ENCODE measurements at places on chromosomes 1 and 21.

- no peak for DNase-seq
Measured at GRCh38 chr1:243213045-243213787, 41.9 kb downstream of the CEP170 start.

DNA sequence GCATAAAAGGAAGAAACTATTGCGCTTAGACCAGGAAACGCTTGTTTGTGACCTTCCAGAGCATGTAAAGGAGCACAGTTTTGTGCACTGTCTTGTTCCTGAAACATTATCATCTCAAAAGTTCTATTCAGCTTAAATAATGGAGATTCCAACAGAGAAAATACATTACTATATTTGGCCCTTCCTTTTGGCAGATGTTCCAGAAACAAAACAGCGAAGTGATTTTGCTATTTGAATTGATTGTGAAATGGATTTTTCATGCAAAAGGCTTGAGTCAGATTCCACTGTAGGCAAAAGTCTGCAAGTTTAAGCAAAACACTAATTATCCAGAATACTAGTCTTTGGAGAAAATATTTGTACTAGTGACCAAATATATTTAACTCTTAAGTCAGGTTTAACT is 80.3 kb upstream of the PTBP2 start:
- DNase-seq, result no peak

DNA sequence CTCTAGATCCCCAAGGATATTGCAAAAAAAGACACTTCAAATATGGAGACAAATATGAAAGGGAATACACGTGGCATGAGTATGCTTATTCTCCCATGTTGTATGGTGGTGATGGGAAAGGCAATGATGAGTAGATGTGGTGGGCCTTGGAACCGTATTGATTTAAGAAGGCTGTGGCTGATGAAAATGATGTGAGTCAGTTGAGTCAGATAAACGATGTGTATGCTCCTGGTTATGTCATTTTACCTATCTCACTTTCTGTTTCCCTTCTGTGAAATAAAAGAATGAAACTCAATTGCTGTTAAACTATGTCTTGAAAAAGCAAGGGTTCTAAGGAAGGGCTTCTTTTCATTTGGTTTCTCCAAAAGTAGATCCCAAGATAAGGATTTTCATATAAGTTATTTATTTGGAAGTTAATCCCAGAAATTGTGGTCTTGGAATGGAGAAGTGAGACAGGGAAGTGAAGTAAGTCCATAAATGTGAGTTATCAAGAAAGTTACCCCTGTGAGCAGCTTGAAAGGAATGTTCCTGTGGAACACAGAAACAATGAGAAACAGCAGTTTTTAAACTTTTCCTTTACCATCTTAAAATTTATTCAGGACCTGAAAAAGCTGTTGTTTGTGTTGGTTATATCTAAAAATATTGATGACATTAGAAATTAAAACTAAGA is 292.0 kb downstream of the DUSP10 start:
- no peak for DNase-seq

DNA sequence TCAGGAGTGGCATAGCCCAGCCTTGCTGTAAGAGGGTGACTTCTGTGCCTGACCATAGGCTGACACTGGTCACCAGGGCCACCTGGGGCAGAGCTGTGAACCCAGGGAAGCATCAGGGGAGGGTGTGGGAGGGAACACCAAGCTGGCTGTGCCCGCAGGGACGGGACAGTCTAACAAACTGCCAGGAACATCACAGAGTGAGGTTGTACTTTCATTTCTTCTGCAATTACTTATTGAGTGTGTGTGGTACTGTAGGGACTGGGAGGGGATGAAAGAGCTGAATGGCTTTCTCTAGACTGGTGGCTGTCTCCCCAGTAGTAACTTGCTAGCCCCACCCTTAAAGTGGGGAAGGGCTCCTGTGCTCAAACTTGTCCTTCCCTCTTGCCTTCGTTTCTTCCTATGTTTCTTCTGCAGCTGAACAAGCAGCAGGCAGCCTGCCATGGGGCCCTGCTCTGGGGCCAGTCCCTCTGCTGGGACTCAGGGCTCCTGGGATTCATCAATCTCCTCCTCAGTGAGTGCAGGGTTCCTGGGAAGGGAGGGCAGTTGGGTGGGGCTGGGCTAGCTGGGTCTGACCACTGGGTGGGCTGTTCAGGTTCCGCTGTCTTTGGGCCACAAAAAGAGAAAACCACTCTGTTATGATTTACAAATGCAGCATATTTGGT is 39.7 kb upstream of the ETV3 start:
- DNase-seq, result no peak

DNA sequence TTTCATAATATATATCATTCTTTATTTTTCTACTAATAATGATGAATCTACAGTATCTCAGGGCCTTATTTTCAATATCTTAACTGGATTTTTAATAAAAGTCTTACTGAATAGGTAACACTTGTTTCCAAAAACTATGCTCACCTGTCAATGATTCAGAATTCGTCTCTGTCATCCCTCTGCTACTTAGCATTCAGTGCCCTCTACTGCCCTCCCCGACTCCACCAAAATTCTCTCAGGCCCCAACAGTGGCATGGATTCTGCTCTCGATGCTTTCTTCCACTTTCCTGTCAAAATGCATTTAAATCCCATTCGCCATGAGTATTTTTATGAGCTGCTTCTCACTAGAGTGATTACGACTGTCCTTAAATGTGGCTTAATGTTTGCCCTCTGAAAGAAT is 10.5 kb upstream of the BACH1 start:
- DNase-seq, result no peak

DNA sequence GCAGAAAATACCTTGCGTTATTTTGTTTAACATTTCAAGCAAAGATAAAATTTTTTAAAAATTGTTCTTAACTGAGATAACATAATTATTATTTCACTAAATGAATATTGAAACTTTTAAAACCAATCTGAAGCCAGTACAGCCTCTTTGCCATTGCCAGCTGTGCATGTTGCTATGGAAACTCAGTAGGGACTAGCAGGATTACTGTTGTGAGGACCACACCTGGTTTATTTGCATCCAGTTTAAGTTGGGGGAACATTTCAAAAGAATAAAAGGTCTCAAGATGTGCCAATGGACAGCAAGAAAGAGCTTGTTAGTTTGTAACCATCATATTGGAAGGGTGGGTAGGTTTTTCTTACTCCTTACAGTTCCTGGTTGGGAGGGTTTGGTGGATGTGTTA is 80.7 kb downstream of the POU2F1 start:
- DNase-seq, result no peak

GRCh38 chr1:226616636-226617035 is 68.1 kb downstream of the STUM start:
- no peak for DNase-seq

GRCh38 chr1:30469426-30469825 is 254.0 kb downstream of the MATN1 start:
- DNase-seq, result no peak

GRCh38 chr1:200838676-200839445 is 33.9 kb upstream of the GPR25 start:
- no peak for DNase-seq

DNA sequence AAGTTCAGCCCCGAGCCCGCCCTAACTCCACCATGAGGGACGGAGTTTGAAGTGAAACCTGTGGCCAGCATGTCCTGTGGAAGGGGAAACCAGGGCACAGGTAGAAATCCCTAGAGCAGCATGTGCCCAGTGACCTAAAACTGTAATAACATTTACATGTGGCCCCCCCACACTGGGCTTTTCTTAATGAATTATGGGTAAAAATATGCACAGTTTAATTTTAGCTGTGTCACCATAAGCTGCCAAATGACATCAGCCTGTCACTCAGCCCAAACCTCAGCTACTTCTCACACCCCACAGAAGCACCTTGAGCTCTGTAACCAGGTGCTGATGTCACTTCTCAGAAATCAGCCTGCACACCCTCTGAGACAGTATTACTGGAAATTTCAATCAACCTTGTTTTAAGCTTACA is 50.0 kb upstream of the SLC19A1 start:
- DNase-seq, result no peak

GRCh38 chr1:7781923-7782495 is 2.1 kb upstream of the PER3 start:
- no peak for DNase-seq

All from NCI-H2107 (cell line).